ENCODE measurements at places on chromosomes 13 and 19.

- no peak for DNase-seq
Observed at GRCh38 chr13:74966814-74967424, 515.0 kb downstream of the TBC1D4 start.

DNA sequence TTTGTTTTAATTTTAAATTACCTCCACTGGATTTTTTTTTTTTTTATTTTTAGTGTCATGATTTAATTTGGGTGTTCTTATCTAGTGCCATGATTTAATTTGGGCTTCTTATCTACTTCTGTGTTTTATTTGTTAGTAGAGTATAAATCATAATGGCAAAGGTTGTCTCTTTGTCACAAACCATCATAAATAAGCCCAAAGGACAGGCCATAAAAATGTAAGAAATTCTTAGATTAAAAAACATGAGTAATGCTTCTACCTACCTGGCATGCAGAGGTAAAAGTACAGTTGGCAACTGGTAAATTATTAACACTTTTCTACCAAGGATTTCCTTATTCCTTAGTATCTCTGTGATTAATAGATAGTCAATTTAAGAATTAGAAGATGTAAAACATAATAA lies 55.2 kb downstream of the ERCC5 start:
- no peak for DNase-seq

DNA sequence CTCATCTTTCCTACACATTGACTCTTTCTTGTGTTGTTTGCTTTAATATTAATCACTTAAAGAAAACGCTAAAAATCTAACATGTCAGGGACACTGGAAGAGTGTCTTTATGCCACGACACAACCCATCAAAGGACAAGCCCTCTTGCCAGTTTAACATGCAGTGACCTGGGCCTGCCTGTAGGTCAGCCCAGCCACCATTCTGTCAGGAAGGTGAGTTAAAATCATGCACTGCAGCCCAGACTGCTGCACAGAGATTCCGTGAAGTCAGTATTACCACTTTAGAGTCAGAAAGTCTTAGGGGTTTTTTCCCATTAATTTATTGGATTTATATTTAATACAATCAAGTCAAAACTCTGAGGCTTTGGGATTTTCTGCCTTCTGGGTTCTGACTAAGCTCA lies 58.0 kb downstream of the TNFRSF19 start:
- no peak for DNase-seq

DNA sequence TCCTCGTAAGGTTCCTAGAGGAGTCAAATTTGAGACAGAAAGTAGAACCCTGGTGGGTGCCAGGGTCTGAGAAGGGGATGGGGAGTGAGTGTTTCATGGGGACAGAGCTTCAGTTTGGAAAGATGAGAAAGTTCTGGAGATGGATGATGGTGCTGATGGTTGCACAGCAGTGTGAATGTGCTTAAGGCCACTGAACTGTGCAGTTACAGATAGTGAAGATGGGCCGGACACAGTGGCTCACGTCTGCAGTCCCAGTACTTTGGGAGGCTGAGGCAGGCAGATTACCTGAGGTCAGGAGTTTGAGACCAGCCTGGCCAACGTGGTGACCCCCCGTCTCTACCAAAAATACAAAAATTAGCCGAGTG lies 917 bp downstream of the SPC24 start:
- peak; percentile 47 for DNase-seq

DNA sequence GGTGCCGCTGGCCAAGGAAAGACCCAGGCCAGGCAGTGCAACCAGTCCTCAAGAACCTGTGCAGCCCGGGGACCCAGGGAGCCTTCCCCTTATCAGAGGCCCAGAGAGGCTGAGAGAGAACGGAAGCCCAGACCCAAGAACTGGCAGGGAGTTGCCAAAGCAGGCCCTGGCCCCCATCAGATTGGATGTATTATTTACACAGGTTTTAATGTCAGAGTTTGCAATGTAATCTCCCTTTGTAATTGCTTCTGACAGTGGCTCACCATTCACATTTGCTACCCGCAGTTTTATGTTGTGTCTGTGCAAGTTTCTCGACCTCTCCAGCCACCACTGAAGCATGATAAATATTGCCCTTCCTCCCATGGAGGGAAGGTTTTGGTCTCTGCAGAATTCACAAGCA lies 660.9 kb downstream of the LIG4 start:
- no peak for DNase-seq

DNA sequence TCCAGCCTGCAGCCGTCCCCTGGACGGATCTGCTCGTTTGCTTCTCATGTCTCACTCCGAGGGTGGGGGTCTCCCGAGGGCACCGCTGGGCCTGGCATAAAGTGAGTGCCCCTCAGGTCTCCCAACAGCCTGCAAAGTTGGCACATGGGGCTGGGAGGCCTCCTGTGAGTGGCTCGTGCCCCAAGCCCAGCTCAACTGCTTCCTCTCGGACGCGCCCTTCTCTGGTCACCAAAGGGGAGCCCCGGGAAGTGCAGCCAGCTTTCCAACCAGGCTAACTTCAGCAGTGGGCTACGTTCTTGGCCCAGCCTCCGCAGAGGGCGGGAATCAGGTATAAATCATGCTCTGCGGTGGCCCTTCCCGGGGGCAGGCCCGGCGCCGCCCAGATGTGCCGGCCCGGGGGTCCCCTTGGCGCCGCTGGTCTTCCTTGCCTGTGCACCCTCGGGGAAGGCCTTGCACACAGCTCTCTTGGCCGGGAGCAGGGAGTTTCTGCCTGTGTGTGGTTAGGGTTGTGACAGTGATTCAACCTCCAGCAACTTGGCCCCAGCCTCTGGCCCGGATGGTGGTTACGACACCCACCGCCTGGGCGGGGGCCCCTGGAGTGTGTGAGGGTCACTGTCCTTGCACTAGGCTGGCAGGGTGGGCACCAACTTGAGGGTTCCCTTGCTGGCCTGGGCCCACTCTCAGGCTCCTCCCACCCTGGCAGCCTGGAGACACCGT lies 20.7 kb downstream of the CEBPG start:
- no peak for DNase-seq

GRCh38 chr19:47057328-47057727 lies 8.9 kb upstream of the TMEM160 start:
- DNase-seq, result no peak

Data from hematopoietic multipotent progenitor cell treated with erythropoietin and hydrocortisone succinate and interleukin-3 and kit ligand, for 6 days (in vitro differentiated cells).